COLO829 (cell line): ENCODE measurements at places on chromosomes 1 and 21.

GRCh38 chr1:40350391-40350790 lies 23.1 kb upstream of the SMAP2 start:
- DNase-seq: no peak

- peak; percentile 40 for DNase-seq
Observed at GRCh38 chr1:29453502-29454240, 217.3 kb downstream of the PTPRU start.

DNA sequence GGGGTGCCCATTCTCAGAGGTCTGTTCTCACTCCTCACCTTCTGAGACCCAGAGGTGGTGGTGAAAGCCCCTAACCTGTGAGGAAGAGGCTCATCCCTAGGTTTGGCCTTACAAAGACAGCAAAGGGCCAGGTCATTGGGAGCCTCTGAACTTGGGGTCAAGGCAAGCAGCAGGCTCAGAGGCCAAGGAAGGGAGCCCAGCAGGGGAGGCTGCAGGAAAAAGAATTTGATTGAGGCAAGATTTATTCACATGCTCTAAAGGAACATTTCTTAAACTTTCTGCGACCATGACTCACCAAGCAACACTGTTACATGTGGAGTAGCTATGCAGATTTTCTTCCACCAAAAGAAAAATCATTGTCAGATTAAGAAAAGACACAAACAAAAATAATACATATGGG lies 132.5 kb upstream of the SYT6 start:
- no peak for DNase-seq

- DNase-seq: no peak
Observed at GRCh38 chr1:163583661-163584181, 262.0 kb downstream of the NUF2 start.

- no peak for DNase-seq
Observed at GRCh38 chr1:167013108-167013929, 24.2 kb downstream of the MAEL start.

DNA sequence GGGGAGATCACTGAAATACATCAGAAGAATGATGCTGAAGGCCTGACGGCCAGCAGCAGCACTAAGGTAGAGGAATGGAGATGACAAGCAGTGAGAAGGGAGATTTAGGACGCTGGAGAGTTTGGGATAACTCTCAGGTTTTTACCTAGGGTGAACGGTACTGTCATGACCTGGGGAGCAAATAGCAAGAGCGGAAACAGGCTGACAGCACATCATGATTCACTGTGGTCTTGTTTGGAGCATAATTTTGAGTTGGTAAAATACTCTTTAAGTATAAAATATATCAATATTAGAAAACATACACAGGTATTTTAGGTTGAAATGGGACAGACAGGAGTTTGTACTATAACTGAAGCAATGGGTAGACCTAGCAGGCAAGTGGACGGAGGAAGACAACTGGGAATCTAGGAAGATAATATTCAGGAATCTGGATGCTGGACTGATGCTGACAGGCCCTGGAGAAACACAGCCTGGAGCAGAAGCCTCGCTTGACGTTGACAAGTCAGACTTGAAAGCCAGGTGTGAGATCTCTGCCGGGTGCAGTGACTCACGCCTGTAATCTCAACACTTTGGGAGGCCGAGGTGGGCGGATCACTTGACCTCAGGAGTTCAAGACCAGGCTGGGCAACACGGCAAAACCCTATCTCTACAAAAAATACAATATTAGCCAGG lies 33.3 kb downstream of the ALG14 start:
- DNase-seq: no peak

DNA sequence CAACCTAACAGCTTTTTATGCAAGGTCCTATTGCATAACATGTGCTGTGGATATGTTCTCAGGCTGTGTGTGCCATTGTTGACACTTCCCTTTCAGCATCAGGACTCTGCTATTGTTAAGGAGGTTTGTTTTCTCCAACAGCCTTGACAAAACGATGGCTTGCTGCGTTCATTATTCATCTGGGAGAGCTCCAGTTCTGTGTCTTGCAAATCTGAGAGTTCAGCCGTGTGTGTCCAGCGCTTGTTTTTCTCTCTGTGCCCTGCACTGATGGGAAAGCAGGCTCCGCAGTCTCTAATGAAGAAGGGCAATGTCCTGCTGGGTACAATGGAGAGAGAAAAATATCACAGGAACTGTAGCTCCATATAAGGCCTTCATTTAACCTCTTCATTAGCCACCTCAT lies 63.7 kb downstream of the CLDN17 start:
- no peak for DNase-seq

DNA sequence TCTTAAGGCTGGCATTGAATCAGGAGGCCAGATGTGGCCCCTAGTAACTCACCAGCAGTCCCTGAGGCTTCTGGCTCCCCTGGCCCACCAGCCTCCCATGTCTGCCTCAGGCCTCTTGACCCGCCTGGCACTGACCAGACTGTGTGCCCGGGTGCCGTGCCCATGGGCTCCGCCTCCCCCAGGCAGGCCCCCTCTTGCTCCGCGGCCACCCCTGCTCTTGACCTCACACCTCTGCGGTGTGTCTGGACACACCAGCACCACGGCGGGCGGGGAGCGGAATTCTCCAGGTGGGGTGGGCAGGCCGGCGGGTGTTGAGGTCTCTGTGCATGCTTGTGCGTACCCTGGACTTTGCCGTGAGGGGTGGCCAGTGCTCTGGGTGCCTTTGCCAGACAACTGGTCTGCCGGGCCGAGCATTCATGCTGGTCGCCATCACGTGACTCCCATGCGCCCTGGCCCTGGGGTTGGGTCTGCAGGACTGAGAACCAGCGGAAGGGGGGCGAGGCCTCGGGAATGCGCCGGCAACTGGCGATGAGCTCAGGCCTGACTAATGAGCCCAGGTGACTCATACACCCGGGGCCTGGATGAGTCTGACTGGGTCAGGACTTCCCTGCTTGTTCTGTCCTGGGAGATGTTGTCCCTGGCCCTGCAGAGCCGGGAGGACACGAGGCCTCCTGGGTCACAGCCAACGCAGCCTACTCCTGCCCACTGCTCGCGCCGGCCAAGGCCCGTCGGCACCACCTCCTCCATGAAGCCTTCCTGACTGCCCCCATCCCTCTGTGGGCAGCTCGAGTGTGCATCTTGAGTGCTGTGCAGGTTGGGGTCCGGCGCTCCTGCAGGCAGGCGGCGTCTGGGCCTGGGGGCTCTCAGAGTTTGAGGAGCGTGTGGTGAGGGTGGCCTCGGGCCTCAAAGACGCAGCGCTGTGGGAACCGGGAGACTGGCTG lies 22.6 kb downstream of the COL18A1 start:
- peak; percentile 91 for DNase-seq

- DNase-seq: no peak
Observed at GRCh38 chr1:55076356-55076755, 37.0 kb downstream of the PCSK9 start.

GRCh38 chr1:31723828-31724359 lies 20.1 kb upstream of the COL16A1 start:
- DNase-seq: peak; percentile 71

- no peak for DNase-seq
Observed at GRCh38 chr1:77134359-77134758, 84.9 kb downstream of the PIGK start.
